Activated T-helper 9 cell treated with anti-CD3 and anti-CD28 coated beads, Interleukin-2, amount 50 U/mL, for 16 hours (primary cell): ENCODE measurements at places on chromosomes 13 and 19.

- no peak for DNase-seq
Observed at GRCh38 chr19:56660381-56661107, 11.0 kb downstream of the ZNF835 start.

GRCh38 chr13:78832461-78832860 is 173.5 kb upstream of the OBI1 start:
- no peak for DNase-seq

DNA sequence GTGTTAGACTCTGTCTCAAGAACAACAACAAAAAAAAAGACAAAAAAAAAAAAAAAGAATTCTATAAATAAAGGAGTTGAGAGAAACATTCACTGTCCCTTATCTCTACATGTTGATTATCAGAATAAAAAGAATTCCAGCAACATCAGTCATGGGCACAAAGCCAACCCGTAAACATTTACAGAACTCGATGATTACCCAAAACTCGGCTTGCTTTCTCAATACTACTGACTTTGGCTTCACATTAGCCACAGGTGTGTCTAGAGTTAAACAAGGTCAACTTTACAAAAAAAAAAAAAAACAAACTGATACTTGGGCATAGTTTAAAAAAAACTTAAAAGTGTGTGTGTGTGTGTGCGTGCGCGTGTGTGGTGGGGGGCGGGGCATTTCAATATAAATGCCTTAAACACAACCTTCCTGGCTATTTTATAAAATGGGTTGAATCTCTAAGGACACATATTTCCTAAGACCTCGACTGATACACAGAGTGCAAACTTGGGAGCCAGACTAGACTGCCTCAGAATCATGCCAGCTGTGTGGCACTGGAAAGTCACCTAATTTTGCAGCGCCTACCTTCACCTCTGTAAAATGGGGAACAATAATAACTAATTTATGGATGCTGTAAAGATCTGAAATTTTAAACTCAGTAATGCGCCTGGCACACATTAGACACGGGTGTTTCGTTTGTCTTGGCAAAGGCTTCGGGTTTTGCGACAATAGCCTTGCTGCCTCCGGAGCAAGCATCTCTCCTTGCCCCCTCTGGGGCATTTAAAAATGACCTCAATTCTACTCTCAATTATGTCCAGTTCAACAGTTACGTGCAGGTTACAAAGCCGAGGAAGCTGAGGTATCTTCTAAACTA is 922 bp downstream of the EBPL start:
- DNase-seq = no peak

GRCh38 chr13:76954538-76954937 is 6.2 kb downstream of the ACOD1 start:
- DNase-seq = no peak

DNA sequence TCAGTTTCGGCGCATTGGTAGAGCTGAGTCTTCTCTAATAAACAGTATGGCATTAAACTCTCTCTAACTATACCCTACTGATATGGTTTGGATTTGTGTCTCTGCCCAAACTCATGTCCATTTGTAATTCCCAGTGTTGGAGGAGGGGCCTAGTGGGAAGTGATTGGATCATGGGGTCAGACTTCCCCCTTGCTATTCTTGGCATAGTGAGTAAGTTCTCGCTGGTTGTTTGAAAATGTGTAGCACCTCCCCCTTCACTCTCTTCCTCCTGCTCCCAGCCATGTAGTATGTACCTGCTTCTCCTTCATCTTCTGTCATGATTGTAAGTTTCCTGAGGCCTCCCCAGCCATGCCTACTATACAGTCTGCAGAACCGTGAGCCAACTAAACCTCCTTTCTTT is 682.7 kb upstream of the ARGLU1 start:
- DNase-seq = no peak

DNA sequence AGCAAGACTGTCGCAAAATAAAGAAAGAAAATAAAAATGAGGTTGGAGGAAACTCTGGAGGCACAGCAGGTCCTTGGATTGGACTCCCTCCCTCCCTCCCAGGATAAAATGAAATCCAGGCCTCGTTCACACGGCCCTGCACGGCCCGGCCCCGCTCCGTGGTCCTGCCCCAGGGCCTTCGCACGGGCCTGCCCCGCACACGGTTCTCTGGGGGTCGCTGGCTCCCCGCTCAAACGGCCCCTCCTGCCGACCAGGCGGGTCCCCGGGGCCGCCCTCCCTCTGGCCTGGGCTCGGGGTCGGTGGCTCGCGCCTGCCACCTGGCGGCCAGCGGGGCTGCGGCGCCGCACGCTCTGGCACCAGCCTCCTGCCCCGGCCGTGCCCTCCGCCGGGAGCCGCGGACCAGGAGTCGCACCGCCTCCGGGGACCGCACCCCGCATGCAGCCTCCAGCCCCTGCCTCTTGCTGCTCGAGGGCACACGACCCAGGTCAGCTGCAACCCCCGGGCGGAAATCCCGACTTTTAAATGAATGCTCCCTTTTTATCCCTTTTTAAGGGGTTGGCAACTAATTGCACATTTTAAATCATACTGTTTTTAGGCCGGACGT is 1.5 kb upstream of the WDR18 start:
- DNase-seq = peak; percentile 69

GRCh38 chr13:83845106-83845505 is 37.2 kb downstream of the SLITRK1 start:
- no peak for DNase-seq

DNA sequence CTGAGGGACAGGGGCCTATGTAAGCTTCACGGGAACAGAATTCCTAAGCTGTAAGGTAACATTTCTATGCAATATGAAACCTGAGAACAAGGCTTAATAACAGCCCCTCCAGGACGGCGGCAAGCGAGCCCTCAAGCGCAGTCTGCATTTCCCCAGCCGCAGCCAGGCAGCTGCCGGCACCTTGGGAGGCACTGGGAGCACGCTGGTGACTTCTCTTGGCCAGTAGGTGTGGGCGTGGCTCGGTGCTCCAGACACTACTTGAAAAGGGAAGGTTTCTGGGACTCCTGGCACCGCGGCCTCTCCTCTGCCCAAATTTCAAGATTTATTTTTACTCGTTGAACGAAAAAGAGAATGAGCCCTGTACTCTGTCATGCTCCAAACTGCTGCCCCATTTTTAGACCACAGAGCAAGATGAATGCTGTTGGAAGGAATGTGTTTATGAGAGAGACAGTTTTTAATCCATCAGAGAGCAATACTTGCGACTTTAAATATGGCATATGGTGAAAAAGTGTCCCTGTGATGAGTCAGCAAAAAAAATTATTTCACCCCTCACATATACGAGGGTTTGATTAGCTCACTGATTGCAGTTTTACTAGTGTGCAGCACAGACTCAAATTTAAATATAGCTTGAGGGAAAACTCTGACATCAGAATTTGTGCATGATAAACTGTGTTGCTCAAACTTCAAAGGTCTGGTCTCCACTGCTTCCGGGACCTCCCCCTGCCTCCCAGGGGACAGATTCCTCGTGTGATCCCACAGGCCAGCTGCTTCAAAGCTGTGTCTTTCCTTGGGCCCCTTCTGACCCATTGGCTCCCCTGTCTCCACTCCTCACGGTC is 81.2 kb downstream of the COL4A2 start:
- DNase-seq = no peak

GRCh38 chr19:30136611-30137195 is 194.7 kb downstream of the URI1 start:
- DNase-seq = no peak

- no peak for DNase-seq
Observed at GRCh38 chr19:55492362-55492944, 4.2 kb downstream of the SSC5D start.
